Breast epithelium (tissue), 4 donors: ENCODE measurements at places on chromosomes 16 and 17. TPM values are rescaled to one million over a fixed set of nuclear protein-coding genes. Genes with fewer than 3 reads are reported as not detected.

DNA sequence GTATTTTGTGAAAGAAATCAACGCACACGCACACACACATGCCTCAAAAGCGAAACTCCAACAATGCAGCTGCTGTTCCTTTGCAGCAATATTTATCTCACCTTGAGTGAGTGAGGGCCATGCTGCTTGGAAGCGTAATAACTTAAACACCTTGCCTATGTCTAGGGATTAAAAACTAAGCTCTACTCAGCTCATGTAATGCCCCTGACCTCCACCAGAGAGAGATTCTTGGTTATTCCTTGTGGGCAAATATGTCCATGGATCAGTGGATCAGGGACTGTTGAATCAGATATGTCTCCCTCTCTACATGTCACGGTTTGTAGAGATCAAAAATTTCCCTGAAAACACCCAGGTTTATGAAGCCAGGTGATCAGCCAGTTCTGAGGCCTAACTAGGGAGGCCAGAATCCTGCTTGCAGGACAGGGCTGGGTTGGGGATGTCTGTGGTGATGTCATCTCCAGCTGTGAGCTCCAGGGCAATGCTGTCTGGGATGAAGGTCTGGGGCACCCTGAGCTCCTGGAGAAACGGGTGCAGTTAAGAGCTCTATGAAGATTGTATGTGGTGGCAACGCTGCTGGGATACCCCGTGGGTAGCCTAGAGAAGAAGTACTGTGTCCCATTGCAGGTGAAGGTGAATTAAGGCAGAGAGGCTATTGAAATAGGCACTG, 149.4 kb downstream of the KCNJ12 start:
- DNase-seq = no peak

- DNase-seq = no peak
Measured at GRCh38 chr16:89135971-89136765, 35.4 kb upstream of the CDH15 start.

GRCh38 chr16:88969361-88969831, 7.6 kb downstream of the CBFA2T3 start:
- no peak for DNase-seq

GRCh38 chr17:33966410-33967059, 288.6 kb upstream of the CCL2 start:
- DNase-seq = no peak

DNA sequence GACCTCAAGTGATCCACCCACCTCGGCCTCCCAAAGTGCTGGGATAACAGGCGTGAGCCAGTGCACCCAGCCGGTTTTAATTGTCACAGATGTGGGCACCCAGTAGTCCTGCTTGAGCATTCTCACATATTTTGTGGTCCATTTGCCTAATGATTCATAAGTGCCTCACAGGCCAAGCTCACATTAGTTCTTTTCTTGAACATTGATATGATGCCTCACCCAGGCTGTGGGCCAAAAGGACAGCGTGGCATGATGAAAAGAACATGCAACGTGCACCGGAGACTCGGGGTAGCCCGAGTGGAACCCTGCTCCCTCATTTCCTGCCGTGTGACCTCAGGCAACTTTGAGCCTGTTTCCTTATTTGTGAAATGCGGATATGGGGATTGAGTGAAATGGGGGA, 181.9 kb downstream of the SNX29 start:
- DNase-seq = no peak

GRCh38 chr16:88908307-88908706, 41.8 kb upstream of the PABPN1L start:
- no peak for DNase-seq

ASB16 gene
- not detected for total RNA-seq

CSNK1D gene
- 85.9 TPM for total RNA-seq
